Activated effector memory CD4-positive, alpha-beta T cell treated with anti-CD3 and anti-CD28 coated beads, Interleukin-2, amount 50 U/mL, for 16 hours (primary cell): ENCODE measurements at places on chromosomes 2 and 18.
A peak's percentile ranks its signal among the peaks of the same experiment; 100 is the strongest.

DNA sequence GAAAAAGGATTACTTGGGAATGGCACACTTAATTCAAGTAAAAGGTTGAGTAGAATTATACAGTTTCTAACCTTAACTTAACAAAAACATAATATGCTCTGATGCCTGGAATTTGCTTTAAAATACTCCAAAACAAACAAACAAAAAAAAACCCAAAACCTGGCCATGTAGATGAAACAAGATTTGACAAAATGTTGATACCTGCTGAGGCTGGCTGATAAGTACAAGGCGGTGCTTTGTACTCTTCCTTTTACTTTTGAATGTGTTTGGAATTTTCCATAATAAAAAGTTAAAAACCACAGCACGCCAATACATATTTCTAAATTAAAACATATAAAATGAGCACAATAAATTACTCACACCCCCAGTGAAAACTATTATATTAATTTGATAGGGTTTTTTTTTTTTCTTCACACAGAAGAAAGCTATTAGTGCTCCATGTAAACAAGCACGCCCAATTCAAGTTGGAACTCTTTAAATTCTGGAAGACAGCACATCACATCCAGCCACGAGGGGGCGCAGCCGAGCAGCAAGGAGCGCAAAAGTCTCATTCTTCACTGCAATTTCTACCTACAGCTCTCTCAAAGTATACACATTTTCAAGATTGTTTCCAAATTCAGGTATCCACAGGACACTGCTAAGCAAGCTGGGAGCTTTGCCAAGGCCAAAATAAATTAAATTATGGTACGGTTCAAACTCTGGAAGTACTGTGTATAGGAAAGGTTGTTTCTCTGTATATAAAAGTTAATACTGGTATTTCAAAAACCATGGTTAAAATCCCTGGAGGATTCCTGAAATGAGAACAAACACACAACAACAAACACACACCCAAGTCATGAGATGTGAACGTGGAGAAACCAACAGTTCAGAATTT, 7.5 kb downstream of the SERTAD2 start:
- DNase-seq = peak; percentile 95

DNA sequence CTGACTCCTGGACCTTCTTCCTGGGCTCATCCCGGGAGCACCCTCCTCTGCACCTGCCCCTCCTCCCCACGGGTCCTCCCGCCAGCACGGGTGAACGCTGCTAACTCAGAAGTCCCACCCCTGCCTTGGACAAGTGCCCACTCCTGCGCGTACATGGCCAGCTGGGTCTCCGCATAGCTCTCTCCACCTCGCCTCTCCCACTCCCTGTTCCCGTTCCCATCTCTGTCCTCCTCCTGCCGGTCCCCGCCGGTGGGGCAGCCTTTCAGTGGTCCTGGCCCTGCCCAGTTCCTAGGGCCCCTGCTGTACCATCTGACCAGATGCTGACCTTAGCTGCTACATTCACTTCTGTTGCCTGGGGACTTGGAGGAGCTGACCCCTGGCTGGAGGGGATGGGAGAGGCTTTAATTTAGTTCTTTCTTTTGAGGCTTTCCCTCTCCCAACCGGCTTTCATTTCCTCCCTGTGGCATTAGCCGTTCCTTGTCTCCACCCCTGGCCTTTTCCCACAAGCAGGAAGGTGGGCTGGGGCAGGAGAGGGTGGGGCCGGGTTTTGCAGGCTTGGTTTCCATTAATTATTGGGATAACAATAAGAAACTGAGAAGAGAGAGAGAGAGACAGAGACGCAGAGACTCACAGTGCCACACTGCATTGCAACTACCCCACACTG, 136.1 kb downstream of the SH3BP4 start:
- no peak for DNase-seq

GRCh38 chr2:197205585-197206215, 104.9 kb downstream of the ANKRD44 start:
- peak; percentile 82 for DNase-seq

GRCh38 chr2:8535821-8536685, 145.8 kb upstream of the ID2 start:
- DNase-seq = peak; percentile 67

DNA sequence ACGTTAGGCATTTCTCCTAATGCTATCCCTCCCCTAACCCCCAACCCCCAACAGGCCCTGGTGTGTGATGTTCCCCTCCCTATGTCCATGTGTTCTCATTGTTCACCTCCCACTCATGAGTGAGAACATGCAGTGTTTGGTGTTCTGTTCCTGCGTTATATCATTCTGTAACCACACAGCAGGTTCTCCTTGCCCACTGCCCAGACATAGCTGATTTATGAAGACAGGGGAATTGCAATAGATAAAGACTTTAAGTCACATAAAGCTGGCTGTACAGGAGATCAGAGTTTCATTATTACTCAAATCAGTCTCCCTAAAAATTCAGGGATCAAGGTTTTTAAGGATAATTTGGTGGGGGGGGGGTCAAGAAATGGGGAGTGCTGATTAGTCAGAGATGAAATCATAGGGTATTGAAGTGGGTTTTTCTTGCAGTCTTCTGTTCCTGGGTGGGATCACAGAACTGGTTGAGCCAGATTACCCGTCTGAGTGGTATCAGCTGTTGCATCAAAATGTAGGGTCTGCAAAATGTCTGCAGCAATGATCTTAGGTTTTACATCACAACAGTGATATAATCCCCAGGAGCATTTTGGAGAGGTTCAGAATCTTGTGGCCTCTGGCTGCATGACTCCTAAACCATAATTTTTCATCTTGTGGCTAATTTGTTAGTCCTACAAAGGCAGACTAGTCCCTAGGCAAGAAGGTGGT, 392.1 kb upstream of the KCNJ3 start:
- DNase-seq = no peak

GRCh38 chr2:5976531-5977065, 284.4 kb downstream of the SOX11 start:
- no peak for DNase-seq

DNA sequence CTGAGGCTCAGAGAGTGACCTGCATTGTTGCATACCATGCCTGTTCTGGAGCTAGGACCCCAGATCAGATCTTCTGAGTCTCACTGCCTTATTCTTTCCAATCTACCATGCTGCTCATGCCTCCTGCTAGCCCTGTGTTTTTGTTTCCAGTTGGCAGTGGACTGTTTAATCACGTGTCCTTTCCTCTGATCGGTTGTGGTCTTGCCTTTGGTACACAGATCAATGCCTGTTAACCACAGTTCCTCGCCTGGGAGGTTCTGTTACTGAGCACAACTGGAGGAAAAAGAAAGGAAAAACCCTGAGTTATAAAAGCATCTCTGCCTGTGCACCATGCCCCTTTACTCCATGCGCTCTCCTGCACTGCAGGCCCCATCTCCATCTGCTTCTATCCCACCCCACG, 329.1 kb downstream of the SETBP1 start:
- no peak for DNase-seq
